ENCODE measurements at places on chromosomes 16 and 17. TPM values are rescaled to one million over a fixed set of nuclear protein-coding genes. Genes with fewer than 3 reads are reported as not detected.

Gene PRR35
- total RNA-seq = 0.05 TPM

Gene PPY
- not detected for total RNA-seq

Gene ZMYND15
- total RNA-seq = 0.41 TPM

Gene CLEC10A
- not detected for total RNA-seq

Gene ZFP3
- 0.89 TPM for total RNA-seq

Gene ALDH3A1
- 843 TPM for total RNA-seq

Gene CNTD1
- total RNA-seq = 0.05 TPM

Gene TP53TG3D
- 0.84 TPM for total RNA-seq

Measured in A549 treated with DMSO at 1 μM for 4 hours (cell line).